ENCODE measurements at places on chromosomes 4 and X.
A peak's percentile ranks its signal among the peaks of the same experiment; 100 is the strongest.

DNA sequence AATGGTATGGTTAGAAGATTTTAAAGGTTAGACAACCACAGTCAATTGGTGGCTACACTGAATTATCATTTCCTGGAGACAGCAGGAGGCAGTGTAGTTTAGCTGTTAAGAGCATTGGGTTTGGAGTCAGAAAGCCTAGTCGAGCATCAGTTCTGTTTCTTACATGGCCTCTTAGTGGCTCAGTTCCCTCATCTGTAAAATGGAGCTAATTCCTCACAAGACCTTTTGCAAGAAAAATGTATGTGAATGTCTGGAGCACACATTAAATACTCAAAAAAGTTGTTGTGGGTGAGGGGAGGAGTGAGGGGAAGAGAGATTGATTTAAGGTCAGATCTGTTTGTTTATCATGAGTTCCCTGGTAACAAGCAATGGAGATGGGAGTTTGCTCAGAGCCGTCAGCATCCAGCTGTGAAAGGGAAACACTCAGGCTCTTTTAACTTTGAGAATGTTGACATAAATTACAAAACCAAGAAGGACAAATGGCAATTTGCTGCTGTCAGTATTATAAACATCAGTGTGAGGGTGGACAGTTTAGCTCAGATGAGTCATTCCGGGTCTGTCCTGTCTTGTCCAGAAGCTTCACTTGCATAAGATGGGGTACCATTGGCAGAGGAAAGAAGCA is 98.2 kb upstream of the PGRMC2 start:
- DNase-seq = peak; percentile 95

DNA sequence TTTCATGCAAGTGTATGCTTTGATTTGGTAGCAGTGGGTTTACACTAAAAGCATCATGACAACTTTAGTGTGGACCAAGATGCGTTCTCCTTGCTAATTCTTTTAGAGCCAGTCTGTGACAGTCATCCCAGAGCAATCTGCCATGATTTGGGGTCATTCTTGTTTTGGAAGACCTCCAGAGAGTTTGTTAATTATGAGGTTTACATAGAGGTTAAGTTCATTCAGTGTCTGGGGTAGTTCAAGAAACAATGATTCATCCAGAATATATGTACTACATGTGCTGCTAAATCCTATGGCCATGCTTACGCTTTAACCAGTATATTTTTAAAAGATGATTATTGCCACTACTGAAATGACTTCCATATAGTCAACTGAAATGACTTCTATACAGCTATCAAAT is 328.5 kb upstream of the AGA start:
- DNase-seq = no peak

DNA sequence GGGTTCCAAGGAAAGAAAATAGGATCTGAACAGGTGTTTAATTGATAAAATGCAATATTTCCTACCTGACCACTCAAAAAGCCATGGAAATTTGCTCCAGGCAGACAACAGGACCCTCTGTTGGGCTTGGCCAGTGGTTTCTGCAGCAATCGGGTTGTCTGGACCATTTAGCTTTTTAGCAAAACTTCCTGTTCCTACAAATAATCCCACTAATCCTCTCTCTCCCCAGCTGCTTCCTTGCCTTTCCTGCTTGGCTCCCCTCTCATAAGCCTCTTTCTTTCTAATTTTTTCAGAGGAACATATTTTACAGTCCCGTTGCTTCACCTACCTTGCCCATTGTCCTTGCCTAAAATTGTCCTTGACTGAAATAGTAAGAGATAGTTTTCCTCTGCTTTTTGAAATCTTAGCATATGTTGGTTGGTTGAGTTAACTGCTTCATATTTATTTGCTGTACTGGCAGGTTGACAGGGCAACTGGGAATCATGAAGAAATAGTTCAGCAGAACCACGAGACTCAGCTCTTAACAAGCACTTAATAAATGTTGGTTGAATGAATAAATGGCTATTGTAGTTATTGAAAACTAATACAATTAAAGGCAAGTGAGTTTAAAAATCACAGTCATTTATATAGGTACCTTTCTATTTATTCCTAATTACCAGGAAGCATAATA is 259.8 kb downstream of the KCNIP4 start:
- no peak for DNase-seq

DNA sequence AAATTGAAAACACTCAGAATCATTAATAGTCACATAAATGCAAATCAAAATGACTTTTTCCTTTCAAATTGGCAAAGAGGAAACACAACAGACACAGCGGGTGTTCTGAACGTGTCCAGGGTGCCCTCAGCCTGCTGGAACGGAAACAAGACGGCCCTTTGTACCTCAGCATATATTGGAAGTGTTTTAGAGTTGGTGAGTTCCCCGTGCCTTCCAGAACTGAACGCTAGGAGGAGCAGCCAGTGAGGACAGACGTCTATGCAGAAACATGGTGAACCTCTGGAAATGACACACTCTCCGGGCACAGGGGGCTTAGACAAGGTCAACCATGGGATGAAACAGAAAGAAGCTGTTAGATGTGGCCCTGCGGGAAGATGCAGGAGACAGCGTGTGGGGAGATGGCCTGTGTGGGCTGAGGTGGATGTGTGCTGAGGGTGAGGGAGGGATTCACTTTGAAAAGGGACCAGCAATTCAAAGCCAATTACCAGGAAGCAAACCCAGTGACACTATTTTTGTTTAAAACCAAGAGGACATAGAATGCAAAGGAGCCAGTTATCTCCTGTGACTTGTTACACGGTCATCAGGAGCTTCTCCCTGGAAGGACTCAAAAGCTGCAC is 40.4 kb downstream of the RNF212 start:
- no peak for DNase-seq

DNA sequence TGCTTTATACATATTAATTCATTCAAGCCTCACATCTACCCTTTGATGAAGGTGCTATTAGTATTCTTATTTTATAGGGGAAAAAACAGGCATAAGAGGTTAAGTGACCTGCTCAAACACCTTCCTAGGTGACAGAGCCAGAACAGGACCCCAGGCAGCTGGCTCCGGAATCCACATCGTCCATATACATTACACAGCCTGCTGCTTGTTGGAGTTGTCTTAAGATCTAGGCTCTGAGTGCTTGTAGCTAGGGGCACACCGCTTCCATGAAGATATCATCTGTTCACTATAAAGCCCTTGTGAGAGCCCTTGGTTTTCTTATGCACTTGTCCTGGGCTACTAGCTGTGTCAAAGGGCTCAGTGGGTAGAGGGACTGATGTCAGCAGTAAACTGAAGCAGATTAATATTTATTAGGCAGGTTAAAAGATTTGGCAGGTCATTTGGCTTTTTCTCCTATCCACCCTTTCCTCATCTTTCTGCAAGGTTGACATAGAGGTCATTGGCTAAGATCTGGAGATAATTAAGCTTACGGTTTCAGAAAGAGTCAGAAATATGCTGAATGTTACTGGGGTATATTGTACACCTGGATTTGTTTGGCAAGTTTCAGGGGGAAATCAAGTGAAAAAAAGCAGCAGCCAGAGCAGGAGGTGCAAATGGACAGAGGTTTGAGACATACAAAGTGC is 195.4 kb downstream of the SOWAHB start:
- DNase-seq = no peak
